H1 (cell line): ENCODE measurements at places on chromosomes 3 and 15. TPM values are rescaled to one million over a fixed set of nuclear protein-coding genes. Genes with fewer than 3 reads are reported as not detected.

- no peak for DNase-seq
Measured at GRCh38 chr3:35336601-35337000, 302.7 kb upstream of the ARPP21 start.

DNA sequence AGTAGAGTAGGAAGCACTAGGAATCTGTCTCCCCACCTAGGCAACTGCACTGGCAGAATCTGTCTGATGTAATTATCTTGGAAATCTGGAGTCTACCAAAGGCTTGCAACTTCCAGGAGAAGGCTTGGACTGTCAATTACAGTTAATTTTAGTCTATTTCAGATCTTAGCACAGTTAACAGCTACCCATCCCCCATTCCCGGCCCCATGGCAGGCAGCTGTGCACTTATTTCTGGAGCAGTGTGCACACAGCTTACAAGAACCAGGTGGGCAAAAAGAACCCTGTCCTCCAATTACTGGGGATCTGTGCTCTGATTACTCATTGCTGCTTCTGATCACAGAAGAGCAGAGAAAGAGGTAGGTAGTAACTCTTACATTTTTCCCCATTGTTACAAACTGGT is 12.3 kb upstream of the CDAN1 start:
- no peak for DNase-seq

GRCh38 chr15:82297546-82297945 is 34.9 kb downstream of the SAXO2 start:
- DNase-seq = no peak

GRCh38 chr3:194539498-194539897 is 52.7 kb upstream of the ATP13A3 start:
- no peak for DNase-seq

DNA sequence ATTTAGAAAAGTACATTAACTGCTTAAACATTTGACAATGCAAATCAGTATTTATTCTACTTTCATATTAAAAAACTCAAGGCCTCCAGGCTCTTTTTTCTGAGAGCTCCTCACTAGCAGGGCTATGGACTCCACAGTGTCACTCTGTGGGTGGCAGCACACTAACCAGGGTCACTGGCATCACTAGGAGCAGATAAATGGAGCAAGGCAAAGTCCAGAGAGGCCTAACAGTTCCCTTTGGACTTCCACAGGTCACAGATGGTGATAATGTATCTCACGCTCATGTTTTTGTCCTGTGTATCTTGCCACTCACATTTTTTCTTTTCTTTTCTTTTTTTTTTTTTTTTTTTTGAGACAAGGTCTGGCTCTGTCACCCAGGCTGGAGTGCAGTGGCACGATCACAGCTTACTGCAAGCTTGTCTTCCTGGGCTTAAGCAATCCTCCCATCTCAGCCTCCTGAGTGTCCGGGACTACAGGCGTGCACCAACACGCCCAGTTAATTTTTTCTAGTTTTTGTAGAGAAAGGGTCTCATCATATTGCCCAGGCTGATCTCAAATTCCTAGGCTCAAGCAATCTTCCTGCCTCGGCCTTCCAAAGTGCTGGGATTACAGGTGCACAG is 7.8 kb downstream of the SPG21 start:
- DNase-seq = no peak

GRCh38 chr15:101522621-101523559 is 33.4 kb upstream of the PCSK6 start:
- peak; percentile 26 for DNase-seq

DNA sequence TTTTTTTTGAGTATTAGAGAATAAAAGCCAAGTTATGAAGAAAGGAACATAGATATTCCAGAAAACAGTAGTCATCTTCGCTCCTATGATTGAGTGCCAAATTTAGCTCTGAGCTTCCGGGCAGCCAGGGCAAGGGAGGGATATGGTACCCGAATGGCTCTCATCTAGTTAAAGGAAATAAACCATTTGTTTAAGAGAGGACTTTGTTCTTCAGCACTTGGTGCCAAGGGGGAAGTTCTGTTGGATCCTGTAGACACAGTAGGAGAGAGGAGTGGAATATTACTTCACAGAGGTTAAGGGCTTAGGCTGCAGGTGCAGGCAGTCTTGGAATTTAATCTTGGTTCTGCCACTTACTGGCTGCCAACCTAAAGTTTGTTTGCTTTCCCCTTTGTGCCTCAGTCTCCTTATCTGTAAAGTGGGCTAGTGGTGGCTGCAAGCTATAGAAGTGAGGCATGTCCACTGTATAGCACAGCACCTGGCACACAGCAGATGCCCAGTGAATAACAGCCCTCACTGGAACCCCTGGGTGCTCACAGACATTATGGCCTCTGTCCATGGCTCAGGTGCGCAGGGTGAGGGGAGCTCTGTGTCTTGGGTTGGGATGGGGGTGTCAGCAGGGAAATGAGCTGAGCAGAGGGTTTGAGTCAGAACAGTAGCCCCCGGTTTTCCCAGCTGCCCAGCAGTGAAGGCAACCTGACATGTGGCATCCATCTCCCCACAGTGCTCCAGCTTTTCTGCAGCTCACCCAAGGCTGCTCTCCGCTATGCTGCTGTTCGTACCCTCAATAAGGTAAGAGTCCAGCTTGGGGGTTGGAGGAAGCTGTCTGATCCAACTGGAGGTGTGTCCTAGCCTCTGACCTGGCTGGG is 10.4 kb downstream of the COPG1 start:
- DNase-seq = no peak

GRCh38 chr15:83053151-83053550 is 13.9 kb downstream of the BTBD1 start:
- no peak for DNase-seq

CHRM5 gene
- total RNA-seq = not detected in 2 replicates

KIF15 gene
- total RNA-seq = 25.5 and 26.4 TPM in 2 replicates

CCDC33 gene
- 1.0 and 2.0 TPM in 2 replicates for total RNA-seq

ARL14 gene
- not detected in 2 replicates for total RNA-seq

POLR2M gene
- total RNA-seq = 55.1 and 61.7 TPM in 2 replicates

OSBPL10 gene
- total RNA-seq = 86.7 and 88.8 TPM in 2 replicates

LEKR1 gene
- total RNA-seq = not detected in 2 replicates

SKOR1 gene
- 0.11 TPM in 2 replicates for total RNA-seq

SEMA6D gene
- 2.2 and 3.7 TPM in 2 replicates for total RNA-seq

ZBTB38 gene
- 9.8 and 10.5 TPM in 2 replicates for total RNA-seq
